A673 (cell line): ENCODE measurements at places on chromosomes 7 and 10. TPM values are rescaled to one million over a fixed set of nuclear protein-coding genes. Genes with fewer than 3 reads are reported as not detected.

The CASD1 gene
- 17.0 and 19.6 TPM in 2 replicates for total RNA-seq

The PDLIM1 gene
- total RNA-seq: 0.32 and 0.74 TPM in 2 replicates

The CPVL gene
- total RNA-seq: 72.3 and 75.9 TPM in 2 replicates

The RHOBTB1 gene
- total RNA-seq: 5.2 and 7.5 TPM in 2 replicates

The PAPOLB gene
- total RNA-seq: 0.17 TPM in 2 replicates

The PTCD1 gene
- 8.4 and 11.8 TPM in 2 replicates for total RNA-seq

The C10orf62 gene
- not detected in 2 replicates for total RNA-seq

The CRPPA gene
- total RNA-seq: 0.15 and 0.21 TPM in 2 replicates

The HTR5A gene
- total RNA-seq: not detected in 2 replicates

The SPAM1 gene
- total RNA-seq: not detected in 2 replicates

The RBP3 gene
- not detected in 2 replicates for total RNA-seq

The MYPN gene
- 0.87 and 1.7 TPM in 2 replicates for total RNA-seq

The TUBB8 gene
- total RNA-seq: 0.24 and 0.35 TPM in 2 replicates

The UCN3 gene
- not detected in 2 replicates for total RNA-seq

The NPSR1 gene
- not detected in 2 replicates for total RNA-seq

The PARG gene
- total RNA-seq: 42.4 and 44.8 TPM in 2 replicates

The CUBN gene
- total RNA-seq: 1.9 and 3.4 TPM in 2 replicates

The TPST1 gene
- 8.0 and 11.0 TPM in 2 replicates for total RNA-seq

The HYAL4 gene
- not detected in 2 replicates for total RNA-seq

The SPDYE11 gene
- total RNA-seq: not detected in 2 replicates

The ODAD2 gene
- 1.2 and 3.2 TPM in 2 replicates for total RNA-seq

The ZPBP gene
- total RNA-seq: not detected in 2 replicates

The SPOCK2 gene
- total RNA-seq: 0.11 and 0.32 TPM in 2 replicates

The FAM149B1 gene
- total RNA-seq: 10.9 and 13.4 TPM in 2 replicates

The ZNF518A gene
- total RNA-seq: 13.7 and 17.2 TPM in 2 replicates

The NFE2L3 gene
- total RNA-seq: 8.5 and 8.6 TPM in 2 replicates

The ZNF3 gene
- 50.2 and 50.8 TPM in 2 replicates for total RNA-seq

The PDE6C gene
- total RNA-seq: not detected in 2 replicates

The FGL2 gene
- total RNA-seq: not detected in 2 replicates

The ALOX5 gene
- not detected in 2 replicates for total RNA-seq

The ZMYND11 gene
- total RNA-seq: 81.2 and 82.8 TPM in 2 replicates

The MMRN2 gene
- 0.09 TPM in 1 of 2 replicates, not detected in the other for total RNA-seq

The MSS51 gene
- total RNA-seq: 4.0 and 4.3 TPM in 2 replicates

The BEND7 gene
- total RNA-seq: 14.8 and 19.5 TPM in 2 replicates

The DRGX gene
- total RNA-seq: not detected in 2 replicates
